ENCODE measurements at places on chromosomes 6 and 20.

DNA sequence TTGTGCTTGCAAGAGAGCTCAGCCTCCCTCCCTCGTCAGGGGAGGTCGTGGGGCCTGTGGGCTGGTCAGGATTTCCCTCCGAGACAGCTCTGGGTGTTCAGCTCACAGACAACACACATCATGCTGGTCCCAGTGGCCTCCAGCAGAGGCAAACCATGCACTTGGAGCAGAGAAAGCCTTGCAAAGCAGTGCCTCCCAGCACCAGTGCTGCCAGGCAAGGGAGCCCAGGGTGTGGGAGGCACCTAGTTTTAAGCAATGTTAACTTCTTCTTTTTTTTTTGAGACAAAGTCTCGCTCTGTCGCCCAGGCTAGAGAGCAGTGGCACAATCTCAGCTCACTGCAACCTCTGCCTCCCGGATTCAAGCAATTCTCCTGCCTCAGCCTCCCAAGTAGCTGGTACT lies 34.0 kb upstream of the INSM1 start:
- DNase-seq: no peak

DNA sequence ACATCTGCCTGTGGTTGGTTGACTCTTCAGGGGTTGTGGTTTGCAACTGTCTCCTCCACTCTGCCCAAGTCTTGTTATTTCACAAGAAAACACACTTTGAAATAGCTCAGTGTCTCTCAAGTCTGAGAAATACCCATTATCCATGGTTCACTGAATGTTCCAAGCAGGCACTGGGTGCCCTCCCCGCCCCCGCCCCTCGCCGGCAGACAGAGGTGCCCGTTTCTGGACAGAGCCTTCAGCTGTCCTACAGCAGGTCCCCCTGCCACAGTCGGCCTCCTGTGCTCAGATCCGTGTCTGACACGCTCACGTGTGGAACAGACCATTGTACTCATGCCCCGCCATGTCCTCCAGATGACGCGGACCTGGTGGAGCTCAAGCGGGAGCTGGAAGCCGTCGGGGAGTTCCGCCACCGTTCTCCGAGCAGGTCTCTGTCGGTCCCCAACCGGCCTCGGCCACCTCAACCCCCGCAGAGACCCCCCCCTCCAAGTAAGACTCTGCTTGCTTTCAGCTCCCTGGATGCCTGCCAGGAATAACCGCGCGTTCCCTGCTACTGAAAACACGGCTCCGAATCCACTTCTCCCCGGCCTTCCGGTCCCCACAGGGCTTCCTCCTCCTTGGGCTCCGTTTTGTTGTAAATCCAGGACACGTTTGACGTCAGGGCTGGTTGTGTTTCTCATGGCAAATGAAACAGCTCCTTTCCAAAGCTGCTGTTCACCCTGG lies 81.4 kb downstream of the SERAC1 start:
- peak; percentile 74 for DNase-seq

DNA sequence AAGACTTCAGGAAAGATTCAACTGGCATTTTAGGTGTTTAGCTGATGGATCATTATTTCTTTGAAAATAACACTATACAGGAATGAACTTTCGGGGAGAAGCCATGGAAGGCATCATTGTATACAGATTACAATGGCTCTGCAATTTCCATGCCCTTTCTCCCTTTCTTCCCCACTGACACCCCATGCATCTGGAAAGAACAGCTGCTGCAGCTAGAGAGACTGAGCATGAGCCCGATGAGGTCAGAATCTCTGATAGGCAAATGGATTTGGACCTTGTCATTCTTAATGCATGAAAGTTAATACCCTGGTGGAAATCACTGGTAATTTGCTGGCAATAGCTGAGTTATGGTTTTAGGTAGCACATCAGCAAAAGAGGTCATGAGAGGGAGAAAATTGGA lies 54.8 kb downstream of the BTBD3 start:
- DNase-seq: no peak

DNA sequence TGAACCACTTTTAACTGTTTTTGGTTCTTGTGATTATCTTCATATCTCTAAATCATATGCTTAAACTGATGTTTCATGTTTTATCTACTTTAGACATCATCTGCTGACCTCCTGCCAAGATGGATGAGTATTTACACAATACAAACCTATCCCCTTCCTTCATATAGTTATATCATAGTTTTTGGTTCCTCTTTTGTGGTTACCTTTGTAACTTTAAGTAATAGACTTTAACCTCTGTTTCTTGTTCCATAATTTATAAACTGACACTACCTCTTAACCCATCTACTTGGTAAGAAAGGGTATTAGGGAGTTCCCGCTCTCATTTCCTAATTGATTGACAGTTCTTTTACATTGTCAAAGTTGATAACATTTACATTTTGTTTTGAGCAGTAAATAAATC lies 11.9 kb downstream of the PCMT1 start:
- DNase-seq: no peak

GRCh38 chr6:131982740-131983259 lies 31.6 kb upstream of the CCN2 start:
- DNase-seq: peak; percentile 87

DNA sequence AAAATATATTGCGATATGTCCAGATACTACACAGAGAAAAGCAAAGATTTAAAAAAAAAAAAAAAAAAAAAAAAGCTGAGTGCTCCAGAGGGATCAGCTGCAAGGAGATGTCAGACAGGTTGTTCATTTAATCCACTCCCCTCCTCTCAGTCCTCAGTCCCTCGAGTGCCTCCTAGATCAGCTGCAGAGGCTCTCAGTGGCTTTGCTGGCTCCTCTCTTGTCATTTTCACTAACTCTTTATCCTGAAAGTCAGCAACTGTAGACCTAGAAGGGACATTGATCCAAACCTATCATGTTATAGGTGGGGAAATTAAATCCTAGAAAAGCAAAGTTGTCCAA lies 61.6 kb downstream of the KIAA0319 start:
- no peak for DNase-seq

GRCh38 chr6:7085911-7086310 lies 21.9 kb upstream of the RREB1 start:
- DNase-seq: peak; percentile 22

- DNase-seq: no peak
Measured at GRCh38 chr6:142376800-142377496, 75.1 kb downstream of the ADGRG6 start.
